ENCODE measurements at places on chromosomes 1 and 21. TPM values are rescaled to one million over a fixed set of nuclear protein-coding genes. Genes with fewer than 3 reads are reported as not detected.
A peak's percentile ranks its signal among the peaks of the same experiment; 100 is the strongest.

- DNase-seq: no peak
Measured at GRCh38 chr1:59394706-59395425, 98.0 kb downstream of the FGGY start.

Gene PTPN22
- 83.6 TPM for polyA plus RNA-seq

DNA sequence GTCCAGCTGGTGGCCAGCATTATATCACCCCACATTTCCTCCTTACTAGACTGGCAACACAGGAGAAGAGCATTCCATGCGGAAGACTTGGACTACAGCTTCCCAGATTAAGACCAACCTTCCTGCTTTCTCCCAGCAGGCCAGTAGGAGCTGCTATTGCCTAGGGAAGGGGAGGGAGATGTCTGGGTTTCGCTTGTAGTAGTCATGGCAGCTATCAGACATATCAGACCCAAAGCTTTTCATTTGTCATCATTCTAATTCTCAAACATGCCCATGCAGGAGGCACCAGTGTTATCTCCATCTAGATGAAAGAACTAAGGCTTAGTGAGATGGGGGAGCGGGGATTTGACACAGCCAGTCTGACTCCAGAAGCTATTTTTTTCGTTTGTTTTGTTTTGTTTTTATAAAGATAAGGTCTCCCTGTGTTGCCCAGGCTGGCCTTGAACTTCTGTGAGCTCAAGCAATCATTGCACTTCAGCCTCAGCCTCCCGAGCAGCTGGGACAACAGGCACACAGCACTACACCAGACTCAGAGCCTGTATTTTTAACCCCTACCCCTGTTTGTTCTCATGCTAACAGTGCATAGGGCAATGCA, 4.5 kb downstream of the PLA2G2A start:
- peak; percentile 27 for DNase-seq

Gene GPR37L1
- not detected for polyA plus RNA-seq

- DNase-seq: no peak
Measured at GRCh38 chr1:64898107-64898861, 68.1 kb downstream of the JAK1 start.

DNA sequence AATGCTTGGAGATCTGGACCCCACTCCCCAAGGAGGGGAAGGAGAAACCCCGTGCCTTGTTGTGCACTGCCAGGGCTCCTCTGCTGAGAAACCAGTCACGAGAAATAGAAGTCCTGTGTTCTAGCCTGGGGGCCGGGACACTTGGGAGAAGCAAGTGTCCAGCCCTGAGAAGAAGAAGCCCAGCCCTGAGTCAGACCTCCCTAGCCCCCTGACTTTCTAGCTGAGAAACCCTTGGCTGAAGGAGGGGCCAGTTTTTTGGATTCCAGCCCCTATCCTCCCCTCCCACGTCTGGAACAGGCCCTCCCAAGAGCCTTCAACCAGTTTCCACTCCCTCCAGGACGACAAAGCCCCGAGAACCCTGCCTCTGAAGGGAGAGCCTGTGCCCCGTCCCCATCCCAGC, 100.5 kb downstream of the NAV1 start:
- no peak for DNase-seq

Gene TFF1
- not detected for polyA plus RNA-seq

DNA sequence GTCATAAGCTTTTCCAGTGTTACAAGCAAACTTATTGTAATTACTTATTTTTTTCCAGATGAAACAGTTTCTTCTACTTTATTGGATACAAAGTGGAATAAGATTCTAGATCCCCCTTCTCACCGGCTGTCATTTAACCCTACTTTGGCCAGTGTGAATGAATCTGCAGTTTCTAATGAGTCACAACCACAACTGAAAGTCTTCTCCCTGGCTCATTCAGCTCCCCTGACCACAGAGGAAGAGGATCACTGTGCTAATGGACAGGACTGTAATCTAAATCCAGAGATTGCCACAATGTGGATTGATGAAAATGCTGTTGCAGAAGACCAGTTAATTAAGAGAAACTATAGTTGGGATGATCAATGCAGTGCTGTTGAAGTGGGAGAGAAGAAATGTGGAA, 95.5 kb downstream of the ZFYVE9 start:
- DNase-seq: no peak

DNA sequence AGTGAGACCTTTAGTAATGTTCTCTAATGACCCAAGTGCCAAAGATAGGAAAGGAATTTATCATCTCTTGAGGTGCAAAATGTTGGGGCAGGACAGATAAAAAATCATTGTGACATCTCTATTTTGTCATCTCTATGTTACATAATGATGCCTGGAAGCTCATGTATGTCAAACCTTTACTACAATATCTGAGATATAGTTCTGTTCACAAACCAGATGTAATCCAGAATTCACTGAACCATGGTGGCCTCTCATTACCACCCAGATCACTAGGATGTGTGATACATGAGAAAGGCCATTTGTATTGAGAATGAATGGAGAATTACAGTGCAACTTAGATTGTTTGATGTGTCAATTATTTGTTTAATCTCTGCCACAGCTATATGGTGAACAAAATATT, 22.0 kb upstream of the KCTD3 start:
- DNase-seq: no peak

DNA sequence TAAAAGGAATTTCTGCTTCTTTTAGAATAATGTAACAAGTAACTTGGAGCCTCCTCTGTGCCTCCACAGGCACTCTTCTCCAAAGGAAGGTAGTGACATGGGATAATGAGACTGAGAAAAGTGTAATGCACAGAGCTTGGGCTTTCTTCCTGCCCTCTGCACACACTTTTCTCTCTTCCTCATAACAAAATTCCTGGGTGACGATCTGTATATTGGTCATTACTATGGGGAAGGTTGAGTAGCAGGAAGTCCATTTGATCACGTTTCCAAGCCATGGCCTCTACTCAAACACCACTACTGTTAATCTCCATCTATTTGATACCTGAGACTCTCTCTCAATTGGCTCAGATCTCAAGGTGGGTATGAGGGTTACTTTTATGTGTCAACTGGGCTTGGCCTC, 113.9 kb downstream of the GRIK1 start:
- DNase-seq: no peak

DNA sequence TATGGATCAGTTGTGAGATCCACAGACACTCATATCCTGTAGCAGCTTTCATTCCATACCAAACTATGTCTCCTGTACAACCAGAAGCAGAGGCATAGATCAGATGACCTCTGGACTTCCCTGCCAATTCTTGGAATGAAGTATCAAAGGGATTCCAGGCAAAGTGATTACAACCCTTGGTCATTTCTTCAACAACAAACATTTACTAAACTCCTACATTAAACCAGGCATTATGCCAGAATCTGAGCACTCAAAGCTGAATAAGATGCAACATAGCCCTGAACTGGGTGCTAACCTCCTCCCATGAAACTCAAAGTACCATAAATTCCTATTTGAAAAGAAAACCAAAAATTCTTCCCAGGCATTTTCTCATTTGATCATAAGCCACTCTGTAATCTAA, 121.2 kb upstream of the SGIP1 start:
- no peak for DNase-seq

Gene DVL1
- polyA plus RNA-seq: 1.4 TPM

DNA sequence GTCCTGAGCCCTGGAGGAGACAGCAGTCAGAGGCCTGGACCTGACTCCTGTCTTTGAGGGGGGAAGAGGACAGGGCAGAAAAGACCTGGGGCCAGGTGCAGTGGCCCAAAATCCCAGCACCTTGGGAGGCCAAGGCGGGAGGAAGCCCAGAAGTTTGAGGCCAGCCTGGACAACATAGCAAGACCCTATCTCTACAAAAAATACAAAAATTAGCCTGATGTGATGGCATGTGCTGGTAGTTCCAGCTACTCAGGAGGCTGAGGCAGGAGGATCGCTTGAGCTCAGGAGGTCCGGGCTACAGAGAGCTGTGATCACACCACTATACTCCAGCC, 104.5 kb upstream of the ARHGEF16 start:
- no peak for DNase-seq

Gene MX2
- 4.0 TPM for polyA plus RNA-seq

DNA sequence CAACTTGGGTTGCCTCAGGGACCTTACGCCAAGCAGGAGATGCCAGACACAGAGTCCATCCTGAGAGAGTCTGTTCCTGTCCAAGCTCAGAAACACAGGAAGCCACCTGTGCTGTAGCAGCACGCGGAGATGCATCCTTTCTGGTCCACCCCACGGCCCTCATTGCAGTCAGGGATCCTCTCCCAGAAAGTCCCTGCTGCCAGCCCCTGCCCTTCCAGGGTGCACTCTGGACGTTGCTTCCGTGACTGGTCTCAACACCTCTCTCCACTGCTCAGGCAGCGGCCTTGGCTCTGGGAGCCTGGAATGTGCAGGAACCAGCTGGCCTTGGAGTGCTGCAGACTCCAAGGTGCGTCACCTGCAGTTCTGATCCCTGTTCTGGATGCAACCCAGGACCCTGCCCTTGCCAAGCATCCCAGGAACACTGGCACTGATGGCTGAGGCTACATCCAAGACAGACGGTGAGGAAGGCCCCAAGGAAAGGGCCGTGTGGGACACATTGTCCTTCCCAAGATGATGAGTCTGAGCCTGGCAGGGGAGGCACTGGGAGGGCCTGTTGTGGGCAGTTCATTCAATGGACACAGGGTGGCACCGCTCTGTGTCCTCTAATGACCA, 21.7 kb upstream of the COL6A1 start:
- DNase-seq: no peak

DNA sequence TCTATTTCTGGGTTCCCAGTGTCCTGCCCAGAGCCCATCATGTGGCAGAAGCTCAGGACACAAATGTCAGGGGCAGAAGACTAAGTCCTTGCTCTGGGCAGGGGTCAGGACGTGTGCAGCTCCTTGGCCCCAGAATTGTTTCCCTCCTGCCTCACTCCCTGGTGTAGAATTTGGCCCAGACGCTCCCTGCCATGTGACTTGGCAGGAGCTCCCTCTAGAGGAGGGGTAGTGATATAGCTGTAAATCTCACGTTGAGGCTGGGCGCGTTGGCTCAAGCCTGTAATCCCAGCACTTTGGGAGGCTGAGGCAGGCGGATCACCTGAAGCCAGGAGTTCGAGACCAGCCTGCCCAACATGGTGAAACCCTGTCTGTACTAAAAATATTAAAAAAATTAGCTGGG, 91.2 kb downstream of the UBIAD1 start:
- DNase-seq: peak; percentile 41

DNA sequence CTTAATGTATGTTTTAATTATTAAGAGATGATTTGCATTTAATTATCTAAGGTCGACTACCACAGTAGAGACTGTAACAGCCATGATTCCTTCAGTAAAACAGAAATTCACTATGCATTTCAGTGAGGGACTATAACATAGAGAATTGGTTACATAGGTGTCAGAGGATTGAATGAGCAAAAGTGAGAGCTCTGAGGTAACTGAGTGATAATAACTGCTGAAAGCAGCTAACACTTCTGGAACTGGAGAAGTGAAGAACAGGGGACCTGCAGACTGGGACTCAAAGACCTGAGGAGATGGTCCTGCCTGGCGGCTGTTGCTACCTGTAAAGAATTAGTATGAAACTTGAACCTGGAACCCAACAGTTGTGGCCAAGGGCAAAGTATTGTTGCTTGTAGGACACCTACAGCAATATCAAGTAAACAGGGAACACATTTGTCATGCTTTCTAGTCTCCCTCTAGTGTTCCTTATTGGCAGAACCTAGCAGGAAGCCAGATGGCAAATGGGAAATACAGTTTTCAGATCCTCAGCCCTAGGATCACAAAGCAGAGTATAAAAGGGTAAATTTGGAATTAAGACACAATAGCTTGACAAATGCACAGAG, 110.6 kb downstream of the HS2ST1 start:
- DNase-seq: no peak

Gene ITSN1
- polyA plus RNA-seq: not detected

DNA sequence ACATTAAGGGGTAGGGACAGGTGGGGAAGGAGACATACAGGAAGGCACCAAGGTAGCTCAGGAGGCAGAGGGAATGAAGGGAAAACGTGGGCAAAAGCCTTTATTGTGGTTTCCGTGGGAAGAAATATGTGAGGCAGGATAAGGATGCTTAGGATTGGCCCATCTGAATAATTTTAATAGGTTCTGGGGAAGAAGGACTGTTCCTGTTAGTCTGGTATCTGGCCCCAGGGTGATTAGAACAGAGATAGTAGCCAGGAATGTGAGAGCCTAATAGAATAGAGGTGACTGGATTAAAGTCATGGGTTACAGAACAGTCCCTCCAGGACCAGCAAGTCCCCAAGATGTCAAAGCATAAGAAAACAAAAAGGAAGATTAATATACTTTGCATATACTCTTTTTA, 545.2 kb upstream of the CAMK1G start:
- DNase-seq: no peak

Gene SELENON
- 1.6 TPM for polyA plus RNA-seq

Gene NUF2
- 3.4 TPM for polyA plus RNA-seq

DNA sequence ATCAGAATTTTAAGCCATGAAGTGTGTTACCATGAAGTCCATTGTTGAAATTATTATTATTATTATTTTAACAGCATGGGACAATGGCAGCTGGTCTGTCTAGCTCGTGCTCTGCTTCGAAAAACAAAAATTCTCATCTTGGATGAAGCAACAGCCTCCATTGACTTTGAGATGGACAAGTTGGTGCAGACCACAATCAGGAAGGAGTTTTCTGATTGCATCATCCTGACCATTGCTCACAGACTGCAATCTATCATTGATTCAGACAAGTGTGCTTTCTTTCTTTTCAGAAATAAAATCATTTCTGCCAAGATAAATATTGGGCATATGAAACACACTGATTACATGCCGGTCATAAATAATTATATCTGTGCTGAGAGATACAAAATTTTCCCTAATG, 21.0 kb downstream of the HSPA13 start:
- DNase-seq: no peak

DNA sequence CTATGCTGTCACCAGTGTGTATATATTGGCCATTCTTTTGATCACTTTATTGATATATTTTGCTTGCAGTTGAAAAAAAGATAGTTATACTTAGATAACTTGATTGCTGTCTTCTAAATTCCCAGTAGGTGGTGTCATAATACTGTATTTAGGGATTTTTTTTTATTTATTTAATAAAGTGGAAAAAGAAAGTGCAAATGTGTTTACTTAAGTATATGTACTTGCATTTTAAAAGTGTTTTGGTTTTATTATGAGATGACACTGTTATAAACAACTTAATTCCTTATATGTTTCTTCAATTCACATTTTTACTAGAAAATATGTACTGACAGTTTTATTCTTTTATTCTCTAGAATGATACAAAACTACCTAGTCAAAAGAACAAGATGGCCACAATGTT, 164.8 kb downstream of the USP25 start:
- DNase-seq: no peak

Gene CD1D
- 8.7 TPM for polyA plus RNA-seq

- DNase-seq: no peak
Measured at GRCh38 chr21:34909492-34910292, 139.4 kb downstream of the RUNX1 start.

- DNase-seq: no peak
Measured at GRCh38 chr1:117130526-117130925, 9.0 kb upstream of the TRIM45 start.

DNA sequence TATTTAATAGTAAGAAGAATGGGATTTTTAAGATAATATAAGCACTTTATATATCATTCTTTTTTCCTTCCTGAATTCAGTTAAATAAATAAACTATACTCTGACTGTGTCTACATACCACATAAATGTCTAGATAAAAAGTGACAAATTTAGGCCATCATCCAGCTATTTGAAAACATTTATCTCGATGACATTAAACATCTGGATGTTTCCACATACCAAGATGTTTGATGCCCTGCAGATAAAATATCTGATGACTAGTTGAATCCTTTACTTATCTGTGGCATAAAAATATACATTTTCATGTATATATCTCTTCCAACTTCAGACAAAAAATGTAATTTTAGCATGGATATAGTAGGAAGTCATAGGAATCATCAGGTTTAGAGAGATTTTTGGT, 348.3 kb downstream of the DPYD start:
- DNase-seq: no peak

- no peak for DNase-seq
Measured at GRCh38 chr1:221074332-221074731, 195.1 kb downstream of the HLX start.
